ENCODE measurements at places on chromosomes 12 and 14.

GRCh38 chr14:68234101-68234905, 414.7 kb downstream of the RAD51B start:
- no peak for DNase-seq

GRCh38 chr14:91113829-91114078, at the start of gene DGLUCY:
Gene DGLUCY, plus strand, starts transcription at chr14:91114073. Its CDS starts 46,222 bp downstream, at chr14:91160295.
- DNase-seq: no peak

GRCh38 chr12:32501835-32502333, 102.5 kb downstream of the FGD4 start:
- DNase-seq: no peak

DNA sequence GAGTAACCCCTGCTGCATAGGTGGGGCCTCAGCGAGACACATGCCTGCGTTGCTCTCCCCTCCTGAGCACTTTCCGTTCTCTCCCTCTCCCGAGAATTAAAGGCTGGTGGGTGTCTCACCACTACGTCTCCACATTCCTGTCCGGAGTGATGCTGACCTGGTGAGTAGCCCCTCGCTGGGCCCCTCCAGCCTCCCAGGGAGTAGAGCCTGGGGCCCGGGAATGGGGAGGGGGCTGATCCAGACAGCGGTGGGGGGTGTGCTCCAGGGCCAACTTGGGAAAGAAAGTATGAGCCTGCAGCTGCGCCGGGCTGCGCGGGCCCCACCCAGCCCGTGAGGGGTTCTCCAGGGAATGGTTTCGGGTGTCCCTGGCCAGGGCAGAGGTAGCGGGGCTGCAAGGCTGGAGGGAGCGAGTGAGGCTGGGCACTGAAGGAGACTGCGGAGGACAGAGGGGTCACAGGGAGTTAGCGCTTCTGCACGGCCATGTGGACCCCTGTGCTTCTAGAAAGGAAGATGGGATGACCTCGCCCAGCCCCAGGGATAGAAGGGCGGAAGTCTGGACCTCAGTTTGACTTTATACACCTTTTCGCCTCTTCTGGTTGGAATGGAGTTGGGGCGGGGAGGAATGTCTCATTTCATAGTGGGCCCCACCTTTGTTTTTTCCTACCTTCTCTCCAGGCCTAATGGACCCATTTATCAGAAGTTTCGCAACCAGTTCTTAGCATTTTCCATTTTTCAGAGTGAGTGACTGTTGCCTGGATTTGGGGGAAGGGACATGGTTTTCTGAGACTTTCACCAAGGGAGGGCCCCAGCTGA, 22.5 kb downstream of the RHOF start:
- no peak for DNase-seq

- no peak for DNase-seq
Observed at GRCh38 chr12:72189266-72189665, 82.9 kb upstream of the TRHDE start.
